ENCODE measurements at places on chromosomes 3 and 15. TPM values are rescaled to one million over a fixed set of nuclear protein-coding genes. Genes with fewer than 3 reads are reported as not detected.

DNA sequence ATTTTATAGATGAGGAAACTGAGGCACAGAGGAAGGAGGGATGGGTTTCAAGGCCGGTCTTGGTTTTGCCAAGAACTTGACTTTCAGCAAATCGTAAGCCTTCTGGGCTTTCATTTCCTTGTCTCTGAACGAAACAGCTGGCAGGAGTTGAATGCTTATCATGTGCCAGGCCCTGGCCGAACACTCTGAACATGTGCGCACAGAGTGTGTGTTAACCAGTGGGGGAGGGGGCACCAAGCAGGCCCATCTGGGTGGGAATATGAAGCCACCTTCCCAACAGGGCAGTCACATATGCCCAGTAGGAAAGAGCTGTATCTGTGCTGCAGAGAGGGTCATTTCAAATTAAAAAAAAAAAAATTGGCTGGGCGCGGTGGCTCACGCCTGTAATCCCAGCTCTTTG, 29.3 kb downstream of the ZNF710 start:
- H3K4me1 ChIP-seq: peaks cover 25% of the 10 kb centered on the region
- no peaks in the 10 kb centered on the region for H3K27me3 ChIP-seq

DNA sequence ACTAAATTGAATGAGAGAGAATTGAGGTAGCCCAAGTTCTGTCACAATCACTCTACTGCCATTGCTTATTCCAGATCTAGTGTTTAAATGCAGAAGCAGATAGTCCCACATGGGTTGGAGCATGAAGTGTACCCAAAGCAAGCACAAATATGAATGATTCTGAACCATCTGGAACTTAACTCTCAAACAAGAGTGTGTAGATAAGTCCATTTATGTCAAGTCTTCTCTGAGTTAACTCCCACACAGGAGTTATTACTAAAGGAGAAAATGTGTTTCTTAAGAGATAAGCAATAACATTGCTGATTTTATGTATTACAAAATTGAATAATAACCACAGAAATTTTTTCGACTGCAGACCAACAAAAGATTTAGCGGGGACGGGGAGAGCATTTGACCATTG, 33.6 kb downstream of the PAQR9 start:
- no peak overlapping the region for H3K4me3 ChIP-seq
- no peak for DNase-seq
- no peaks in the 10 kb centered on the region for H3K27me3 ChIP-seq
- H3K27ac ChIP-seq: no peak overlapping the region
- H3K4me1 ChIP-seq: peaks cover 11% of the 10 kb centered on the region

Gene RTP3
- not detected for total RNA-seq

Gene DTX3L
- total RNA-seq: 19.0 TPM

All from MCF 10A (cell line).